ENCODE measurements at places on chromosomes 7 and 10. TPM values are rescaled to one million over a fixed set of nuclear protein-coding genes. Genes with fewer than 3 reads are reported as not detected.

OR2A5 gene
- total RNA-seq = not detected

DNA sequence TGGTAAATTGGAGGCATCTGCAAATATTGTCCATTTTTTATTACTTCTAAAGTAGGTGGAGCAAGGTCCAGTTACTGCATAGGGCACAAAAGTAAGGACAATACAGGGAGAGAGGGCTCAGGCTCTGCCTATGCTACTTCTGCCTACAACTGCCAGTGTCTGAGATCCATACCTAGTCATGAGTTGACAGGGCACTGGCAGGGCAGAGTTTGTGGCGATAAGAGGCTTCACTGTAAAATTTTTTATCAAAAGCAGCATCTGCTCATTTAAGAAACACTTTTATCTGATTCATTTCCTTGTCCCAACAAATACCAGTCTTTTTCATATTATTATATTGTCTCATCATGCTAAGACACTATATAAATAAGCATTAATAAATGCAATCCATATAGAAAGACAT, 178.0 kb downstream of the LRRN3 start:
- no peak for DNase-seq

STEAP2 gene
- not detected for total RNA-seq

- no peak for DNase-seq
These were observed 236.8 kb downstream of the FRMD4A start for GRCh38 chr10:14093730-14094484.

- DNase-seq = no peak
These were observed 184.4 kb downstream of the LRRTM3 start for GRCh38 chr10:67110286-67110685.

- DNase-seq = no peak
These were observed 53.4 kb downstream of the NRCAM start for GRCh38 chr7:108402865-108403264.

SPDYE2B gene
- not detected for total RNA-seq

- no peak for DNase-seq
These were observed 104.1 kb upstream of the FOXP2 start for GRCh38 chr7:114310345-114311110.

- DNase-seq = peak; percentile 60
These were observed 44.5 kb upstream of the TRIM8 start for GRCh38 chr10:102599565-102600327.

GRCh38 chr10:88457660-88458059, 125.5 kb downstream of the RNLS start:
- no peak for DNase-seq

ZNF511 gene
- 33.0 TPM for total RNA-seq

GRCh38 chr10:31578181-31578852, 259.3 kb downstream of the ZEB1 start:
- DNase-seq = no peak

- DNase-seq = no peak
These were observed 14.7 kb downstream of the ESYT2 start for GRCh38 chr7:158814637-158815036.

CLRN3 gene
- not detected for total RNA-seq

- DNase-seq = no peak
These were observed 7.3 kb downstream of the TSPAN15 start for GRCh38 chr10:69458430-69459100.

- DNase-seq = no peak
These were observed 349 bp upstream of the ERVW-1 start for GRCh38 chr7:92478095-92478494.

GRCh38 chr10:30437031-30437841, 3.3 kb downstream of the MAP3K8 start:
- DNase-seq = no peak

DNA sequence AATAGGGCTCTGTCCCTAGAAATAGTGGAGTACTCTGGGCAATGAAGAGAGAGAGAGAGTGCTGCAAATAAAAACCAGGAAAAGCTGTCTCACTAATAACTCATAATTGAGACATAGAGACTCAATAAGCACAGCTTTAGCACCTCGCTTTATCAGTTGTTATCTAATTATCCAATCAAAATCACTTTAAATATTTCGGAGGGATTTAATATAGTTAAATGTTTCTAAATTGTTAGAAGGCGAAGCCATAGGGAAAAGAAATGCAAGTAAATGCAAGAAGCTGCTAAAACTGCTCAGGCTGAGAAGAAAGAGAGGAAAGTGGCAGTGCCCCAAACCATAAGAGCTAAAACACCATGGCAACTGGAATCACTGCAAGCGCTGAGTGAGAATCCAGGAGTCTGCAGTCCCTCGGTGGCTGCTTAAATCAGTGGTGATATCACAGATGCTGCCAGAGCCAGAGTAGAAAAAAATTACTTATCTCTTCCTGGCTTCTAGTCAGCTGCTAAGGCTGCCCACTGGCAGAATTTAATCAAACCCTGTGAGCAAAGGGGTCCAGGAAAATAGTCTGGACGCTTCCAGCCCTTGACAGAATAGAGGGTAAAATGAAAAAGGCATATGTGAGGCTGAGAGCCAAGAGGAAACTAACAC, 150.4 kb upstream of the CHRM2 start:
- no peak for DNase-seq

DNA sequence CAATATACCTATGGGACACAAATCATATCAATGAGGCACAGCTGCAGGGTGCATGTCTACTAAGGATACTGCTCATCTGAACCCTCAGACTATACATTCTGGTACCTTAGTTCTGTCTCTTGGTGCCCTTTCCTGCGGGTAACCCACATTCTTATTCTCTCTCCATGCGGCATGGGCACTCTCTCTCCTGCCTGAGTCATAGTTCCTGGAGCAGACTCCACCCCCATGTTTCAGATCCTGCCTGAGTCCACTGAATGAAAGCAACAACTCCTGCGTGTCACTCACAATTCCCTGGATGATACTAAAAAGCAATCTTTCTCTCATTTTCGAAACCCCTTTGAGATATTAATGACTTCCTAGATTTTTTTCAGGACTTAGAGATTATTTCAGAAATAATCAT, 653.1 kb upstream of the C7orf33 start:
- no peak for DNase-seq

HTR5A gene
- total RNA-seq = not detected

DNA sequence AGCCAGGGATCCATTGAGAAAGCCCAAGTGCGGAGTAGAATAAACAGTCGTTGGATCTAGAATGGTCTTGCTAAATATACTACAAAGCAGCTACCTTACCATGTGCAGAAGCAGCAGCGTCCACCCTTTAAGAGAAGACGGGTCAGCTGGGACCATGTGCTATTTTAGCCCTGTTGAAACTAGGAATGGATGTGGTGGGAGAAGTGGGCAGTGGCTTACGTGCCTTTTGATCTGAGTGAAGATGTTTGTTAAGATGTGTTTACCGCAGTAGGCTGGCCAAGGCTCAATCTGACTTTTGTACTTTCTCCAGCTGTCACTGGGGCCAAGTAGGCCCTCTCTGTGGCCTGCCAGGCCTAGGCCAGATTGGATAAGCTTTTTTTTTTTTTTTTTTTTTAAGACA, 9.2 kb downstream of the HABP2 start:
- DNase-seq = no peak

DNA sequence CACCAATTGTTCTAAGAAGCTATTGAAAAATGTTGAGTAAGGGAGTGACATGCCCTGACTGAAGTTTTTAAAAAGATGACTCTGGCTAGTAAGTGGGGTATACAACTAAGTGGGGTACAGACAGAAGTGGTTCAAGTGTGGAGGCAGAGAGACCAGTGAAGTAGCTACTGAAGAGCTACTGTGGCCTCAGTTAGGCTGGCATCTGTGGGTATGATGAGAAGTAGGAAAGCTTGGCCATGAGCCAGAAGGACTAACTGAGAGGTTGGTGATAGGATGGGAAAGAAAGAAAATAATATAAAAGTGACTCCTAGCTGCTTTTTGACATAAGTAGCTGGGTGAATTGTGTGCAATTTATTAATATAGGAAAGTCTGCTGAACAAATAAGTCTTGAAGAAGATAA, 176.6 kb downstream of the SEMA3D start:
- no peak for DNase-seq

ACTA2 gene
- total RNA-seq = 846 TPM

AKR1C8 gene
- not detected for total RNA-seq

DNA sequence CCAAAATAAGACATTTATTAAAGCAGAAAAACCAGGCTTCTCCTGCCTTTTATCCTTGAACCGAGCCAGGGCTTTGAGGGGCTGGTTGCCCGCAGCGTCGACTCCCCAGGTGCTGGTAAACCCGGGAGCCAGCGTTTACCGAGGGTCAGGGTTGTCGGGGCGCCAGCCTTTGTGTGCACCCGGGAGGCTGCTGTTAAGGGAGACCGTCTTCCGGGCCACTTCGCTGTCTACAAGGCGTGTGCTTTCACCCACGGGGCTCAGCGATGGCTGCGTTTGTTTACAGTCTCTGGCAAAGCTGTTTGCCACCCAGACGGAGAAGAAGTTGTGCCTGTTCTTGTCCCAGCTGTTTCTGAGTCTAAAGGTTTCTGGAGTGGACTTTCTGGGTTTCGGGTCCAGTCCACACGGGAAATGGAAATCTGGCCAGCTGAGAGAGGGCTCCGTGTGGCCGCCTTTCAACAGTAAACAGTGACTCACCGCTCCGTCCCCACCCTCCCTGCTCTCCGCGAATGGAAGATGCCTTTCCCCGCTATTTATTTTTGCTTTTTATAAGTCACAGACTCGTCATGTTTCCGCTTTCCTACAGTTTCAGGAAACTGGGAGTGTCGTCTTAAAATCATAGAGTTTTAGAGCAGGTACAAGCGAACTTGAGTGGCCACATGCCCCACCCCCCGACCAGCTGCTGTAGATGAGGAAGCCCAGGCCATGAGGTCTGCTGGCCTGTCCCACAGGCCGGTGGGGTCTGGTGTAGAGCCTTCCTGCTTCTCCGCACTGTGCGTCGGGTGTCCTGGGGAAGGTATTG, 2.2 kb downstream of the MAFK start:
- DNase-seq = no peak

TUBB8 gene
- total RNA-seq = 0.22 TPM

GRCh38 chr10:129525401-129525801, 58.4 kb downstream of the MGMT start:
- no peak for DNase-seq

CYTH3 gene
- 59.7 TPM for total RNA-seq

DNA sequence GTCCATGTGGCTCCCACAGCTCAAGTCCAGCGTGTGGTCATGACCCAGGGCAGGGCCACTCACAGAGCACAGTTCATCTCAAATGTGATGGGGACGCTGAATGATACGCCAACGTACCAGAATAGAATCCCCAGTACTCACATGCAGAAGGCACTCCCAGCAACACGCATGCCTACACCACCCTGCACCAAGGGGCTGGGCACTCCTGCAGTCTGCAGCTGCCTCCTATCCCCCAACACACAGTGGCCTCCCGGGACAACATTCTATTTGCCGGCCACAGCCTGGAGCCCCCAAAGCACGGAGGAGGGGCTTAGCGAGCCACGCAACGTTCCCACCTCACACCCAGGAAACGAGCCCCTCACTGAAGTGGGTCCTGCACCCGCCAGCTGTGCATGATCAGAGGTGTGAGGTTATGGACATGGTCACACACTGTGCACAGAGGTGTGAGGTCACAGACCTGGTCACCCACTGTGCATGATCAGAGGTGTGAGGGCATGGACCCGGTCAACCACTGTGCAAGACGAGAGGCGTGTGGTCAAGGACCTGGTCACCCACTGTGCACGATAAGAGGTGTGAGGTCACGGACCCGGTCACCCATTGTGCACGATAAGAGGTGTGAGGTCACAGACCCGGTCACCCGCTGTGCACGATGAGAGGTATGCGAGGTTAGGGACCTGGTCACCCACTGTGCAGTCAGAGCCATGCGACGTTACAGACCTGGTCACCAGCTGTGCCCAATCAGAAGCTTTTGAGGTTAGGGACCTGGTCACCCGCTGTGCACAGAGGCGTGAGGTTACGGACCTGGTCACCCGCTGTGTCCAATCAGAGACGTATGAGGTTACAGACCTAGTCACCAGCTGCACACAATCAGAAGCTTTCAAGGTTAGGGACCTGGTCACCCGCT, 182.8 kb downstream of the DIP2C start:
- DNase-seq = peak; percentile 75

GIMAP7 gene
- not detected for total RNA-seq

GRCh38 chr7:129907122-129907736, 45.5 kb downstream of the UBE2H start:
- DNase-seq = no peak

DNA sequence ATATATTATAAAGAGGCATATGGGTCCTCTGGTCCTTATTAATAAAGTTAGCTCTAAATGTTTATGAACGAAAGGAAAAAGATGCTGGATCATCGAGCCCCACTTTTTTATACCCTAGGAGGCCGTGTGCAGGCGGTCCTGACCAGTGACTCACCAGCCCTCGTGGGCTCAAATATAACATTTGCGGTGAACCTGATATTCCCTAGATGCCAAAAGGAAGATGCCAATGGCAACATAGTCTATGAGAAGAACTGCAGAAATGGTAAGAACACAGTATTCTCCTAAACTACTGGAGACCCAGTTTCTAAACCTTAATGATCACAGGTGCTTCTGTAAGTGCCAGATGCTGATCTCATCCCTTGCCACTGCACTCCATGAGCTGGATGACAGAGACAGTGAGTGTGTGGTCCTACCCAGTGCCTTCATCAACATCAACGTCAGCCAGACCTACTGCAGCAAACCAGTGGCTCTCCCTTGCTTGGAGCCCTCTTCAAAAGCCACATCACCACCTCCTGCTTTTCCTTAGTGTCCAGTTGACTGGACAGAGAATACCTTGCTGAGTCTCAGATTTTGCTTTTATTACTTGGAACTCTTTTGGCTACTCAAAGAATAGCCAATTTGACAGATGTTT, 7.6 kb downstream of the GPNMB start:
- no peak for DNase-seq

DNA sequence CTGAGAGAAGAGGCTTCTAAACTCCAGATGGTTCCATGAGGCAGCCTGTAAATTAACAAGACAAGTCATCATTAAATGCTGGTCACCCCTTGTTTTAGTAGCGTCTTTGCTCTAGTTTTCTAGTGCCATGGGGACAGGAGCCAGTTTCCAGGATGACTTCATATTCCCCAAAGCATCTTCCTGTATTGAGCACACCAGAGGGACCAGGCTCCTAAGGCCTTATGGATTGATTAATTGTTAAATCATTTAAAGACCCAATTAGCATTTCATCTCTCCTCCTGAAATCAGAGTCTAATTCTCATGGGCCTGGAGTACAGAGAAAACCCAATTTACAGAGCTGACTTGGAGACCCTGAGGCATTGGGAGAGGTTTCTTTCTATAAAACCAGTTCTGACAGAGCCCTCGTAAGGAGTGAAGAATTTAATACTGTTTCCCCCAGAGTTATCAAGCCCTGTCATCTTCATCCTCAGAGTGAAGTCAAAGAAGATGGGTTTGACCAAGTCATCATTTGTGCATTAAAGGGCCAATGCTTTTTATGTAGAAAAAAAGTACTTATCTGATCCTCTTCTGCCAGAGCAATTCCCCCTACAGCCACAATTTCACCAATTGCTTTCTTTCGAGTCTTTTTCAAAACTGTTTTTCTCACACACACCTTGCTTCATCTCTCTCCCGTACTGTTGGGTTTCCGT, 678.7 kb downstream of the SDK1 start:
- DNase-seq = no peak

All from chondrocyte (in vitro differentiated cells).